ENCODE measurements at places on chromosomes 1 and 21.
A peak's percentile ranks its signal among the peaks of the same experiment; 100 is the strongest.

- no peak for DNase-seq
Observed at GRCh38 chr1:204216880-204217647, 3.3 kb upstream of the GOLT1A start.

- DNase-seq: no peak
Observed at GRCh38 chr21:43812139-43812821, 22.9 kb downstream of the RRP1 start.

DNA sequence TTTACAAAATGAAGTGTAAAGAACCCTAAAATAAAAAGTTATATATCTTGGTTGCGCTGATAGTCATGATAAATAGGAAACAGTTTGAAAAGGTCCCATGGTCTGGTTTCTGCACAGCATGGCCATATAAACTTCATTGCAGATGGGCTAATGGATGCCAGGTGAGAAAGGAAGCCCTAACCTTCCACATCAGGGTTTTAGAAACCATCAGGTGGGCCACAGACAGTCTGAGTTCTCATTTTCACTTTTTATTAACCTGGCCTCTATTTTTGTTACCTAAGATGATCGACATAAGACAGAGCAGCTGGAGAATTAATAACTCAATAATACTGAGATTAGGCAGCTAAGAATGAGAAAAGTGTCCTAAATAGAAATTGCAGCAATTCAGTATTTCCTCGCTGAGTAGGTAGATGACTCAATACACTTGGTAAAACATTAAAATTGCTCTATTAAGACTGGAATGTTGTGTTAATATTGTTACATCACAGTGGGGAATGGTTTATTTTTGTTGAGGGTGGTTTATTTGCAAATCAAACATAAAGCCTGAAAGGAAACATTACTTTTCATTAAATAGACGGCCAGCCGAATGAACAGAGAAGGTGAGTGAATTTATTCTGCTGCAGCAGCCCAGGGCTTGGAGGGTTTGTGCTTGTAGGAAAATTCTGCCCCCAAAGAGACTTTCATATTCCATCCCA lies 21.1 kb downstream of the C1orf21 start:
- DNase-seq: no peak

GRCh38 chr1:226069811-226070489 lies 7.4 kb downstream of the H3-3A start:
- DNase-seq: no peak

DNA sequence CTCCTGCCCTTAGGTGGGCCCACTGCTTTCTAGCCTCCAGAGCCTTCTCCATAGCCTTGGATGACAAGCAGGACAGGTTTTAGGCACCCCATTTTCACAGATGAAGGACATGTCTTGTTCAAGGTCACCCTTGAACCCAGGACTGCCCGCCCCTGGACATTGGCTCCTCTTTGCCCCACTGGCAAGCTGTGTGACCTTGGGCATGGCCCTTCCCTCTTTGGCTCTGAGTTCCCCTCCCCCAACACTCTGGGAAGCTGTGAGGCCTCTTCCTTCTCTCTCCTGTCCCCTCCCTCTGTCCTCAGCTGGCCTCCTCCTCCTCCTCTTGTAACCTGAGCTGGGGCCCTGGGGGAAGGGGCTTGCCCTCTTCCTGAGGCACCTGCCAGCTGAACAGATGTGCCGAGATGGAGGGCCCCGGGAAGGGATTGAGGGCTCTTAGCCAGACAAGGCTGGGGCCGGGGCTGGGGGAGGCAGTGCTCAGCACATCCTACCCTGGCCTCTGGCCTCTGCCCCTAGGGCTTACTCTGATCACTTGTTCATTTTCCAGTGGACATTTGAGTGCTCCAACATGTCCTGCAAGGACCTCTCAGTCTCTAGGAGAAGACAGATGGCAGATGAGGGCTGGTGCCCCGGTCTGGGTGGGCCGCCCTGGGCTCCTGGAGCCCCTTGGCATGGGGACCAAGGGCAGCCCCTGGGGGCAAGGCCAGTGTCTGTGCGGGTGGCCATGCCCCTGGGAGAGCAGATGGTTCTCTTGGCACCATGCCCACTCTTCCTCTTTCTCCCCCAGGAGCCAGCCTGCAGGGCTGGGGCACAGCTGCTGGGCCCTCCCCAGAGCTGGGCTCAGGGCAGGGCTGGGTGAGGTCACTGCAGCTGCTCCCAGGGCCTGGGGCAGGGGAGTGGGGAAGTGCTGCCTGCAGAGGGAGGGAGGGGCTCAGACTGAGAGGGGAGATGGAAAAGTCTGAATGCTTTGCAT lies 10.7 kb downstream of the FOXO6 start:
- no peak for DNase-seq

- peak; percentile 58 for DNase-seq
Observed at GRCh38 chr1:207424570-207425131, 29.5 kb upstream of the CR2 start.

DNA sequence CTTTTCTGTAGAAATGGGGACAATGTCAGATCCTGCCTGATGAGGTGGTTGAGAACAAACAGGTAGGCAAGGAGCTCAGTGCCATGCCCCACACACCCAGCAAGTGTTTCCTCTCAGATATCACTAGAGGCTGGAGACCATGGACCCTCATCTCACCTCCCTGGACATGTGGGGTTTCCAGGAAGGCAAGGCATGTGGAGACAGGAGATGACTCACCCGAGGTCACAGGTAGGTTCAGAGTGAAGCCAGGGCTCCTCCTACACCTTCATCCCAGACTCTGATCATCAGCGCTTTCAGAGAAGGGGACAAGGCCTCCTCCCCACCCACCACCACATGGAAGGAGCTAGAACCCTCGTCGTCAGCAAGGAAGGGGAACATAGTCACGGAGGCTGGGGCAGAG lies 69.2 kb downstream of the MATN1 start:
- DNase-seq: no peak

DNA sequence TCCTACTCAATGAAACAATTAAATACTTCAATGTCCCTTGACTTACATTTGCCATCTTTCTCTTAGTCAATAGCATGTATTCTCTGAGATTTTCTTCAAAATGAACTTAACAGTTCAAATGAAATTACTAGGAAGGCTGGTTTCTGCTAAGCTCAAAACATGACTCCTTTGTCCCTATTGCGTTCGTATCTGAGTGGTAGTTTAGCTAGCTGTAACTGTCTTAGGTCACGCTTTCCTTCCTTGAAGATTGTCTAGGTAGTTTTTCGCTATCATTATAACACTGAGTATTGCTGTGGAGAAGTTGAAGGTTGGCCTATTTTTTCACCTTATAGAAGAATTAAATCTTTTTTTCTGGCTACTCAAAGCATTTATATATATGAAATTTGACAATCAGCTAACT lies 1535.2 kb downstream of the PLA2G4A start:
- no peak for DNase-seq

GRCh38 chr1:22339237-22339636 lies 112.4 kb upstream of the ZBTB40 start:
- no peak for DNase-seq

GRCh38 chr1:160548183-160548582 lies 25.1 kb upstream of the SLAMF6 start:
- no peak for DNase-seq

DNA sequence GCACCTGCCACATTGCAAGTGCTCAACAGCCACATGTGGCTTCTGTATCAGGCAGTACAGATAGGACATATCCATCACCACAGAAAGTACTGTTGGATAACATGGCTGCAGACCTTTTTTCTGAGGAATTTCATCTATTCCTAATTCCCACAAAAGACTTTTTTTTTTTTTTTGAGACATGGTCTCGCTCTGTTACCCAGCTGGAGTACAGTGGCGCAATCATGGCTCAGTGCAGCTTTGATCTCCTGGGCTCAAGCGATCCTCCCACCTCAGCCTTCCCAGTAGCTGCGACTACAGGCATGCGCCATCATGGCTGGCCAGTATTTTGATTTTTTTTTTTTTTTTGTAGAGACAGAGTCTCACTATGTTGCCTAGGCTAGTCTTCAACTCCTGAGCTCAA lies 33.3 kb downstream of the YARS1 start:
- no peak for DNase-seq

DNA sequence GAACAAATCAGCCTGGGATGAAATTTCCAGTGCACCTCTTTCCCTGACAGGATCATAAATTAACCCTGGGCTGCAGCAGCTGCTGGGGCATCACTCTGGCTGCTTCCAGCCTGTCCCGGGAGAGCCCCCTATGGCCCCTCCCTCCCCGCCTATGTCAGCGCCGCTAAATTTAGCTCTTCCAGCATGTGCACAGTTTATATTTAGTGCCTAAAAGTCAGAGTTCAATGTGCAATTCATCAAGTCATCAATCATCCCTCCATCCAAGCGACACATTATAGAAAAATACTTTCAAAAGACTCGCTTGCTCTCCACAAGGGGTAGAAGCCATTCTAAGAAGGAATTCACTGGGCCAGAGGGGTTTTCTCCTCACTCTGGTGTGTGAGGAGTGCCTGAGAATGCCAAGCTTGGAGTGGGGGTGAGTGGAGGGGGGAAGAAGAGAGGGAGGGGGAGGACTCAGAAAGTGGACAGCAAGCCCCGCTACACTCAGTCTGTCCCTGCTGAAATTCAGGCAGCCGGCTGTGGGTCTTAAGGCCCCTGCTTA lies 37.4 kb downstream of the XCL1 start:
- no peak for DNase-seq

GRCh38 chr1:192986110-192986747 lies 72.9 kb downstream of the UCHL5 start:
- DNase-seq: peak; percentile 37

DNA sequence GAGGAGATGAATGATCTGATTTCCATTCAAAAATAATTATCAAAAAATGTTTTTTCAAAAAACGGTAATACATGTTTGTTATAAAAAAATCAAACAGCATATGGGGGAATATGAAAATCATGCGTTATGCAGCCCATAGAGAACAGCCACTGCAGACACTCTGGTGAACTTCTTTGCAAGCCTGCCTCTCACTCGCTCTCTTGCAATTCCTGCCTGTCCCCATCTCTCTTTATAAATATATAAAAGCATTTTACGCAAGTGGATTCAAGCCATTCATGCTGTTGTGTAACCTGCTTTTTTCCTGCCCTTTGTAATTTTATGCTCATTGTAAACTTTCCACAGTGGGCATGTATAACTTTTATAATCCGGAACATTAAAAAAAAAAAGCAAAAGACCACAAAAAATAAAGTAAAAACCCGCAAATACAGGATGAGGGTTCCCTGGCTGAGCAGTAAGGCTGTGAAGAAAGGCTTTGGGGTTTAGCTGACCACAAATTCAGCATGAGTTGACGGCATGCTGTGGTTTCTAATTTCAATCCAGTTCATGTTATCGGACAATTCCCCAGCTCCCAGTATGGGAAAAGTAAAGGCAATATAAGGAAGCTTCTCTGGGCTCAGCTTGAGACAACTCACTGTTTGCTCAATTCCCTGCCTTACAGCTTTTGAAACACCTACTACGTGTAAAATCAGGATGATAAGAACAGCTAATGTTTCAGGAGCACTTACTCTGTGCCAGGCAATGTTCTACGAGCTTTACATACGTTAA lies 52.8 kb upstream of the ZBTB40 start:
- DNase-seq: peak; percentile 39

- DNase-seq: no peak
Observed at GRCh38 chr1:205729945-205730610, 19.9 kb downstream of the NUCKS1 start.
